ENCODE measurements at places on chromosomes 5 and 9.

GRCh38 chr9:26527931-26528330, 364.7 kb downstream of the CAAP1 start:
- no peak for DNase-seq

GRCh38 chr5:177310757-177311391, 824 bp downstream of the MXD3 start:
- no peak for DNase-seq

GRCh38 chr5:91074615-91075014, 308.5 kb downstream of the ARRDC3 start:
- peak; percentile 97 for DNase-seq

DNA sequence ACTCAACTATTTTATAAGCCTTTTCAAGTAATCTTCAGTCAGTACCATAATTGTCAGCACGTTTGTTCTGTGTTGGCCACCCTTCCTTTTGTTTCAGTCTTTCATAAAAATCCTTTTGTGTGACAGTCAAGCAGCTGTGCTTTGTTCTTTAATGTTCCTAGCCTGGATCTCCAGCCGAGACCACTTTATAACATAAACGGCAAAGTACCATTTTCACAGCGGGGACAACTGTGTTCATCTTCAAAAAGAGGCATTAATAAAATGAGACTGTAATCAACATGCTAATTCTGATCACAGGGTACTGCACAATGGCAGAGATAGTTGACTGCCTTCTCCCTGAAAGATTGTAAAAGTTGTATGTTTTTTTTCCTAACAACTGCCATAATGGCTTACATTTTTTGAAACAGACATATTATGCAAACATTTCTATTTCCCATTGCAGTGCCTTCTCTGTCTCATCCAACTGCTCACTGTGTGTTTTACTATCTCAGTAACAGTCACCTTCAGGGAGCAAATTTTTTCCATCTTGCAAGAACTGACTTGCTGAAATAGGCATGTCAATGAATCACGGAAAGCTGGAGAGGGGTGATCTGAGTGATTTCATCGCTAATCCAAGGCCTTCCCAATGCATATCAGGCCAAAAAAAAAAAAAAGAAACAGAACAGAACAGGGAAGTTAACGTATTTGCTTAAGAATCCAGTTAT, 828.5 kb upstream of the DMAC1 start:
- no peak for DNase-seq

DNA sequence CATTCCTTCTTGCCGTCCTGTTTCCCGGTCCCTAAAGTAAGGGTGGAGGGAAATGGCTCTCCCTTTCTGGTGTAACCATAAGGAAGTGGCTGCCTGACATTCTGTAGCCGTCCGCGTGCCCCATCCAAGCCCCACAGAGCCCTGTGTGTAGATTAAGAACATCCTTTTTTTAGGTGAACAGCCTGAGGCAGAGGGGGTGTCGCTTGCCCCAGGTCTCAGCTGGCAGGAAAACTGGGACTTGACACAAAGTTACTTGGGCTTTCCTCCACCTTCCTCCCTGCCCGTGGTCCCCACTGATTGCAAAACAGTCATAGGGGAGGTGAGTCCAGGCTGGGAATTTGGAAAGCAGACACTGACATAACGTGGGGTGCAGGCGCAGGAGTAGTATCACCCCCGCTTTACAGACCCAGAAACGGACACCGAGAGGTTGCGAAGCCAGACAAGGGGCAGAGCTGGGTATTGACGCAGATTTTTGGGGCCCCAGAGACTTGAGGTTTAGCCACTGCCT, 22.8 kb downstream of the C9orf50 start:
- no peak for DNase-seq

Measured in iris pigment epithelial cell (primary cell).